Smooth muscle cell of the pulmonary artery (primary cell): ENCODE measurements at places on chromosomes 7 and 10. TPM values are rescaled to one million over a fixed set of nuclear protein-coding genes. Genes with fewer than 3 reads are reported as not detected.

The GLCCI1 gene
- 7.8 and 14.6 TPM in 2 replicates for total RNA-seq

The PON1 gene
- total RNA-seq = not detected in 2 replicates

The NKX2-3 gene
- total RNA-seq = not detected in 2 replicates

The OPALIN gene
- not detected in 2 replicates for total RNA-seq

The HOXA10 gene
- total RNA-seq = 0.78 TPM in 1 of 2 replicates, not detected in the other

The MBL2 gene
- total RNA-seq = not detected in 2 replicates

The FRMPD2 gene
- total RNA-seq = 0.20 TPM in 1 of 2 replicates, not detected in the other

The CD36 gene
- total RNA-seq = 112 and 1,000 TPM in 2 replicates

The ENO4 gene
- 0.07 and 0.13 TPM in 2 replicates for total RNA-seq

The CNPY1 gene
- total RNA-seq = not detected in 2 replicates

The HOXA5 gene
- total RNA-seq = 1.2 and 5.1 TPM in 2 replicates

The SFRP4 gene
- total RNA-seq = 72.7 and 95.2 TPM in 2 replicates
